Right atrium auricular region (tissue), 2 donors: ENCODE measurements at places on chromosomes 2 and 18.

DNA sequence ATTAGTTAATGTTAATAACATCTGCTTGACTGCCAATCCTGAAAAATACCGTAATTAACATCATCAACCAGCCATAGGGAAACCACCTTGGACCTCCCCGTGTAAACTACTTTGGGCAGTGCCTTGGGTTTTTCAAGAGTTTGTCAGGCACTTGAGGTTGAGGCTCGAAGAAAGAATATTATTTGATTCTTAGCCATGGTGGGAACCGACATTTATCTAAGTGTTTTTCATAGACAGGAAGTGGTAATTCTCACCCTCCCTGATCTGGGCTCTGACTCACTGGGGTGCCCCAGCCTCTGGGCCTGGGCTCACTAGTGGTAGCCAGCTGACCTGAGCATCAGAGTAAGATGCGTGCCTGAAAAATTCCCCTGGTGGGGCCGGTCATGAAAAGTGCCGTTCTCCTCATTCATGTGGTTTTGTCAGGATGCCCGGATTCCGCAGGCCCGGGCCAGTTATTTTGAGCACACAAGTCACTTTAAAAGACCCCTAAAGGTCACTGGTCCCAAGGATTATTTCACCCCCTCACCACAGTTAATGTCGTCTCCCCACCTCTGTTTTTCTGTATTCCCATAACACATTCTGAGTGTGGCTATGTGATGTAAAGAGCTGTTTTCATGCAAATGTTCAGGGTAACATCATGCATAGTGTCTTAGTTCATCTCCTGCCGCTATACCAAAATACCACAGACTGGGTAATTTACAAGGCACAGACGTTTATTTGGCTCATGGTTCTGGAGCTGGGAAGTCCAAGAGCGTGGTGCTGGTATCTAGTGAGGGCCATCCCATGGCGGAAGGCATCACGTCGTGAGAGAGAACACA is 21.6 kb upstream of the SPATA3 start:
- H3K4me1 ChIP-seq: no peaks in the 10 kb centered on the region
- no peaks in the 10 kb centered on the region for H3K27me3 ChIP-seq
- no peak overlapping the region for H3K27ac ChIP-seq
- H3K4me3 ChIP-seq: no peak overlapping the region

- no peaks in the 10 kb centered on the region for H3K36me3 ChIP-seq
- DNase-seq: no peak
- H3K27ac ChIP-seq: no peak overlapping the region
These were observed 27.1 kb downstream of the RRM2 start for GRCh38 chr2:10149635-10150034.

- peaks cover 6% of the 10 kb centered on the region for H3K36me3 ChIP-seq
- H3K4me3 ChIP-seq: no peak overlapping the region
- H3K4me1 ChIP-seq: no peaks in the 10 kb centered on the region
- H3K27ac ChIP-seq: no peak overlapping the region
These were observed 23.3 kb upstream of the MCM6 start for GRCh38 chr2:135899567-135899966.

DNA sequence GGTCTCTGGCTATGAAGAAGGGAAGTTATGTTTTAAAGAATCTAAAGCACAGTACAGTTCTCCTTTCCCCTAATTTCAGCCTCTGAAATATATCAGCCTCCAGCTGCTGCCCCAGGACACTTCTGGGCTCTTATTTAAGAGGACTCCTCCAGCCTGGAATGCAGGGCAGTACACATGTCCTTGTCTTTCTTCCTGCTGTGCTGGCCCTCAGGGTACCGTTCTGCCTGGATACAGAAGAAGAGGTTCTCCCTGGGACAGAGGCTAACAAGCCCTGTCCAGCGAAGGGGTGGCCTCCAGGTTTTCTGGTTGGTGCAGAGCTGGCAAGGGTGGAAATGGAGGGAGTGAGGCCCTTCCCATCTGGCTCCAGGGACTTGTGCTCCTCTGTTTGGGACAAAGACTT is 22.1 kb downstream of the MLPH start:
- no peaks in the 10 kb centered on the region for H3K27me3 ChIP-seq
- no peak for DNase-seq
- H3K27ac ChIP-seq: no peak overlapping the region
- H3K4me1 ChIP-seq: no peaks in the 10 kb centered on the region
- H3K36me3 ChIP-seq: no peaks in the 10 kb centered on the region

- H3K4me3 ChIP-seq: no peak overlapping the region
- H3K36me3 ChIP-seq: no peaks in the 10 kb centered on the region
- no peaks in the 10 kb centered on the region for H3K27me3 ChIP-seq
- H3K4me1 ChIP-seq: peaks cover 7% of the 10 kb centered on the region
- H3K27ac ChIP-seq: no peak overlapping the region
- peak; percentile 36 for DNase-seq
These were observed 23.9 kb upstream of the HS6ST1 start for GRCh38 chr2:128342550-128342949.

- H3K36me3 ChIP-seq: peaks cover 37% of the 10 kb centered on the region
- DNase-seq: peak; percentile 38
- no peak overlapping the region for H3K27ac ChIP-seq
- no peak overlapping the region for H3K4me3 ChIP-seq
- H3K4me1 ChIP-seq: no peaks in the 10 kb centered on the region
These were observed 34.1 kb downstream of the SLC66A2 start for GRCh38 chr18:79917169-79917852.

- H3K36me3 ChIP-seq: peaks cover 17% of the 10 kb centered on the region
- no peak overlapping the region for H3K4me3 ChIP-seq
- H3K4me1 ChIP-seq: peaks cover 8% of the 10 kb centered on the region
- no peak overlapping the region for H3K27ac ChIP-seq
- DNase-seq: no peak
These were observed 69.2 kb downstream of the KCTD1 start for GRCh38 chr18:26479065-26479680.
